Right lobe of liver (tissue), 6 donors: ENCODE measurements at places on chromosomes 7 and 10.

DNA sequence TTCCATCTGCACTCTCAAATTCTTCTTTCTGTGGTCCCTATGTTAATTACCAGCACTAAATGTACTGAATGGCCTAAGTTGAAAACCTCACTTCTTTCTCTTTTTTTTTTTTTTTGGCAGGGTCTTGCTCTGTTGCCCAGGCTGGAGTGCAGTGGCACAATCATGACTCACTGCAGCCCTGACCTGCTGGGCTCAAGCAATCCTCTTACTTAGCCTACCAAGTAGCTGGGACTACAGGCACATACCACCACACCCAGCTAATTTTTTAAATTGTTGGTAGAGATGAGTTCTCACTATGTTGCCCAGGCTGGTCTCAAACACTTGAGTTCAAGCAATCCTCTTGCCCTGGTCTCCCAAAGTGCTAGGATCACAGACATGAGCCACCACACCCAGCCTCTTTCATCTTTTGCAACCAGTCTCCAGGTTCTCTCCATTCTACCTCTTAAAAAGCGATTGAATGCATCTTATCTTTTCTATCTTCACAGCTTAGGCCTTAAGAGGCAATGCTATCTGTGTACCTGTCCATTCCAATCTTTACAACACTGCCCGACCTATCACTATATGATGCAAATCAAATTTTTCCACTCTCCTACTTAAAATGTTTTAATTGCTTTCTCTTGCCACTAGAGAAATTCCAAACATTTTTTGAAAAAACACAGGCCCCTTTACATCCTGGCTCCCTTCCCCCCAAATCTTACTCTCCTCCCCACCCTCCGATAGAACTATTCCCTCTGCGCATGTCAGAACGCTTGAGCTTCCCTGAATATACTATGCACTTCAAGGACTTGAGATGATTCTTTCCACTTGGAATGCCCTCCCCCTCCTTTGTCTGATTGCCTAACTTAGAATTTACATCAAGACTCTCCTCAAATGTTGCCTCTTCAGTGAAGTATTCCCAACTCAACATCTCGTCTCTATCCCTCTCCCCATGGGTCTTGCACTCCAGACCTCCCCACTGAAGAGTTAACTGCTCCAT is 6.0 kb downstream of the ICA1 start:
- no peak for DNase-seq

DNA sequence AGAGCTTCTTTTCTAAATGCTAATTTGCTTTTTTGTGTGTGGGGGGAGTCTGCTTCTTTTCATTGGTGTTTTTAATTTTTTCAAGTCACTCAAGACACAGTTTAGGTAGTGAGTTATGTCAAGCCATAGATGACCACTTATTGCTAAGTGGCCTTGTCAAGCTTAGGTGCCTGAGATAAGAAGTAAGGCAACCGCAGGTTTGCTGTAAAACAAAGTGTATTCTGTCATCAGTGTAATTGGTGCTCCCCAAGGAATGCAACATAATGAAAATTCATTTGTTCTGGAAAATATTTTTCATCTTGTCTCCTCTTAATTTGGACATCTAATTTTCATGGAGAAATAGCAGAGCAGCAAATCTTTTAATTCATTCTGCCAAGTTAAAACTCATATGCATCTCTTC is 249.6 kb downstream of the EXOC4 start:
- no peak for DNase-seq

GRCh38 chr7:159136846-159137245 is 7.8 kb downstream of the VIPR2 start:
- DNase-seq: no peak

DNA sequence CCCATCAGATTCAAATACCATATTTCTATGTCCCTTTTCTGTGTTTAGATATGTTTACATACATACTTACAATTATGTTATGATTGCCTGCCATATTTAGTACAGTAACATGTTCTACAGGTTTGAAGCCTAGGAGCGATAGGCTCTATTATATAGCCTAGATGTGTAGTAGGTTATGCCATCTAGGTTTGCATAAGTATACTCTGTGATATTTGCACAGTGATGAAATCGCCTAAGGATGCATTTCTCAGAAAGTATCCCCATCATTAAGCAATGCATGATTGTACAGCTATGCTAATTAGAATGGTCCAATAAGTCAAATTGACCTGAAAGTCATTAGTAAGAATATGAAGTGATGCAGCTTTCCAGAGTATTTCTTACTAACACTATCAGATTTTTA is 1171.7 kb upstream of the LRRTM3 start:
- no peak for DNase-seq

DNA sequence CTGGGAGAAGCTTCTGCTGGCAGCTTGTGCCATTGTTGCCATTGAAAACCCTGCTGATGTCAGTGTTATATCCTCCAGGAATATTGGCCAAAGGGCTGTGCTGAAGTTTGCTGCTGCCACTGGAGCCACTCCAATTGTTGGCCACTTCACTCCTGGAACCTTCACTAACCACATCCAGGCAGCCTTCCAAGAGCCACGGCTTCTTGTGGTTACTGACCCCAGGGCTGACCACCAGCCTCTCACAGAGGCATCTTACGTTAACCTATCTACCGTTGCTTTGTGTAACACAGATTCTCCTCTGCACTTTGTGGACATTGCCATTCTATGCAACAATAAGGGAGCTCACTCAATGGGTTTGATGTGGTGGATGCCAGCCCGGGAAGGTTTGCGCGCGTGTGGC is 220.7 kb downstream of the ADK start:
- DNase-seq: no peak
